ENCODE measurements at places on chromosomes 1 and 21.

GRCh38 chr1:172662464-172663109 is 3.7 kb downstream of the FASLG start:
- no peak for DNase-seq

- no peak for DNase-seq
These were observed 1397.2 kb downstream of the MRPL39 start for GRCh38 chr21:24210130-24210529.

DNA sequence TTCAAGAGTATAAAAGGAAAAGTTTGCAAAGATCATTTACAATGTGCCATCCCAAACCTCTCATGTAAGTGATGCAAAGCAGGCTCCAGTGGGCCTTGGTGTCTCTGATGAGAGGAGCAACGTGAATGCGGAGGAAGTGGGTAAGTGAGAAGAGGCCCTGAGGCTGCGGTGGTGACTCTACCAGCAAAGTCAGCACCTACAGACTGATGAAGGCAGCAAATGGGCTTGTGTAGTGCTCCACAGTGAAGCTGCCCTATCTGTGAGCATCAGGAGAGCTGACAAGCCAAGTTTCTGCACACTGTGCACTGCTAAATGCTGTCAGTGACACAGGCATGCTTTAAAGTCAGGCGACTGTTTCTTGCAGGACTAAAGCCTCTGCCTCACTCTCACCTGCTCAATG is 15.6 kb upstream of the RAP1A start:
- DNase-seq = no peak

GRCh38 chr1:183773482-183774274 is 31.2 kb upstream of the RGL1 start:
- DNase-seq = no peak

- no peak for DNase-seq
These were observed 9.0 kb downstream of the MGST3 start for GRCh38 chr1:165639821-165640623.

- DNase-seq = no peak
These were observed 25.6 kb downstream of the GON4L start for GRCh38 chr1:155831279-155831976.

DNA sequence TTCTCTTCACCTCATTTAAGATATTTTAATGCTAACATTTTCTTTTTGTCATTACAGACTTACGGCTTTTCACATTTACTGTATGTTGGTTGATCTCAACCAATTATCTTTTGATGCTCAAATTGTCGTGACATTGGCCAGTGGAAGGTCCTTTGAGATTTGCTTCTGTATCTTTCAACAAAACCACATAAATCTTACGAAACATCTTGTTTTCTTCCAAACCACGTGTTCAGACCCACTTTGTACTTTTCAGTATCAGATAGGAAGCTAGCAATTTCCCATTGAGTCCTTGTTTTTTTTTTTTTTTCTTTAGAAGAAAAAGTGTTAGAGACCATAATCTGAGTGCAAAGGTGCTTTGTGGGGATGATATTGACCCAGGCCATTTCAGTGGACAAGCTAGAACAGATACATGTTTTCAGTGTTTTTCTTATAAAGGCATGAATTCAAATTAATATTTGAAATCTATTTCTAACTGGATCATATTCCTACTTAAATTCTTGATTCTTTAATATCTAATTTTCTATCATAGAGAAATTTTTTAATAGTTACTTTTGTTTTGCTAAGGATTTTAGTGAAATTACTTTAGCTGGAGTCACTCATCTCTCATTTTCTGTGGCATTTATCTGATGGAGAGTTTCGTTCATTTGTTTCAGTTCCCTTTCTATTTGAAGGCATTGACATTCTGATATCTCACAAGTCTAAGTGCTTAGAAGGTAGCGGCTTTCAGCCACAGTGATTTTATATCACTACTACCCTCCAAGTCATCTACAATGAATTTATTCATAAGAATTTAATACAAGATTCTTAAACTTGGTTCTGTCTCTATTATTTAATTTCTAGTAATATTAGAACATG is 26.7 kb downstream of the ATG4C start:
- no peak for DNase-seq

DNA sequence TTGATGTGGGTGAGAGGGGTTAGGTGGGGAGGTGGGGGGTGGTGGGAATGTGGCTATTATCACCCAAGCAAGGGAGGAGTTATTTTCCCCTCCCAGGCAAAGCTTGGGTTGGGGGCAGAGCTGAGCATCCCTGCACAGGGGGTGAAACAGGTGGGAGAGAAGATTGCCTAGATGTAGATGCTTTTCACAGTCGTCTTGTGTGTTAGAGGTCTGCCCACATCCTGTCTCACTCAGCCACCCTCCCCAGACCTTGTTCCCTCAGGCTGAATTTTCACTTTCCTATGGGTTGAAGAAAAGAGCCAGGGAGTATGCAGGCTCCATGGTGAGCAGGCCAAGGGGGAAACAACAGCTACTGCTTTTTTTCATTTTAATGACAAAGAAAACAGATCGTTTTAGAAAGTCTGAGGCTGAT is 223.5 kb downstream of the KIF26B start:
- DNase-seq = no peak

DNA sequence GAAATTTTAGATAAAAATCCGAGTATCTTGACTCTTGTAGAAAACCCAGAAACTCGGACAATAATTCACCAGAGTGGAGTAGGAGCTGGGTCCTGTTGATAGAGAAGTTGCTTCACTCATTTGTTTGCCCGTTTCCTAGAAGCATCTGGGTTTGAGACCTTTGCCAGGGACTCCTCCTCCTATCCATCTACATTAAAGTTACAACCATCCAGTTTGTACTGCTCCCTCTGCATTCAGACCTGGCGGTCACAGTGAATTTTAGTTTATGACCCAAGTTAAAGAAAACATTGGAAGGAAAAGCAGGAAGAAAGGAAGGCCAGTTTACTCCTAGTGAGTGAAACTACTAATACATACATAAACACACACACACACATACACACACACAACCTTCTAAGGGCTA is 64.6 kb downstream of the CLDN17 start:
- DNase-seq = no peak

DNA sequence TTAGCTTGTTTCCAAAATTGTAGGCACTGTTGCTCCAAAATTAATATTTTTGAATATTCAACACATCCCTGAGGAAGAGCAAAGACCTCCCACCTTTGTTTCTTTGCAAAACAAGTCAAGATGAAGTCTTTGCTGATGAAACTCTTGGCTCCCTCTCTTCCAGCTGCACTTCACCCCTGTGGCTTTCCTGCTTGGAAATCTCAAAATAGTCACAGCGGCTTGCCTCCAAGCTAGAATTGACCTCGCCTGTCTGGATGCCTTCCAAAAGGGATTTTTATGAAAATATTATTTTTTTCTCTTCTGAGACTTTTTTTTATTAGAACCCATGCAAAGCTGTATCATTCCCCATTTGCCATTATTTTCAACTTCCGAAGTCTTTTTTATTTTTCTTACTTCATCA is 71.1 kb upstream of the MROH9 start:
- DNase-seq = no peak

- DNase-seq = no peak
These were observed 22.1 kb downstream of the AK2 start for GRCh38 chr1:33014464-33015163.

DNA sequence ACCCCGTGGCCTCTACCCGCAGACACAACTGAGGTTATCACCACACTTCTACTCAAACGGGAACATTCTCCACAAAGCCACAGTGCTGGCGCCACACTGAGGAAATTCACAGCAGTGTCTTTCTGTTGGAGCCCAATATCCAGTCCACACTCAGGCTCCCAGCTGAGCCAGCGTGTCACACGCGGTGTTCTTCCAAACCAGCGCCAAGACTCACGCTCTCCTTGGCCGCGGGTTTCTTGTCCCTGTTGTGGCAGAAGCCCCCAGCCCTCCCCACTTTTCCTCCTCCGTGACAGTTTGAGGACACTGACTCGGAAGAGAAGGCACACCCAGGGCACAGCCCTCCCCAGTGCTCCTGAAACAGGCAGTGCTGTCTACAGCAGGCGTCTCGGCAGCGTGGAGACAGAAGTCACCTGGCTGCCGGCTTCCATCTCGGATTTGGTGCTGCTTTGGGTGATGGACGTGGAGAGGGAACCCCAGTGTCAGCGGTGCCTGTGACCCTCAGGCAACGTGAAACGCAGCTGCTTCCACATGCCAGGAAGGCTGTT is 35.4 kb upstream of the AGPAT3 start:
- no peak for DNase-seq

- no peak for DNase-seq
These were observed 48.7 kb downstream of the SPSB1 start for GRCh38 chr1:9341301-9341845.

DNA sequence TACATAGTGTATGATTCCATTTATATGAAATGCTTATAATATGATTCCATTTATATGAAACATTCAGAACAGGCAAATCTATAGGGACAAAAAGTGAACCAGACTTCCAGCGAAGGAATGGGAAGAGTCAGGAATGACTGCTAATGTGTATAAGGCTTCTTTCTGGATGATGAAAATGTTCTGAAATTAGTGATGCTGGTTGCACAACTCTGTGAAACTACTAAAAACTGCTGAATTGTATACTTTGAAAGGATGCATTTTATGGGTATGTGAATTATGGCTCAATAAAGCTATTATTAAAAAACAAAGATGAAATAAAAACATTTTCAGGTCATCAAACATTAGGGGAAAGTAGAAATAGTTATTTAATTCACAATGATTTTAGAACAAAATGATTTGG is 14.1 kb upstream of the IL24 start:
- no peak for DNase-seq

DNA sequence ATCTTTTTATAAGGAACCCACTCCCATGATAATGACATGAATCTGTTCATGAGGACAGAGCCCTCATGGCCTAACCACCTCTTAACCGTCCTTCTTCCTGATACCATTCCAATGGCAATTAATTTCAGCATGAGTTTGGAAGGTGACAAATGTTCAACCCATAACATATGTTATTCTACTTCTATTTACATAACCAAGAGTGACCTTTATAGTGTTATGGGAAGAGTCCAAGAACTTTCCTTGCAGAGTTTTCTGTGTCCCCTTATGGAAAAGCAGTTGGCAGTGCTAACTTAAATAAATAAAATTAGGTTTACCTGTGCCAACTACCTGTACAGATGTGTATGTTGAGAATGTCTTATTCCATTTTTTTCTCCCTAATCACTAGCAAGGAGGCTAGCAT is 11.1 kb downstream of the MAP10 start:
- DNase-seq = no peak

DNA sequence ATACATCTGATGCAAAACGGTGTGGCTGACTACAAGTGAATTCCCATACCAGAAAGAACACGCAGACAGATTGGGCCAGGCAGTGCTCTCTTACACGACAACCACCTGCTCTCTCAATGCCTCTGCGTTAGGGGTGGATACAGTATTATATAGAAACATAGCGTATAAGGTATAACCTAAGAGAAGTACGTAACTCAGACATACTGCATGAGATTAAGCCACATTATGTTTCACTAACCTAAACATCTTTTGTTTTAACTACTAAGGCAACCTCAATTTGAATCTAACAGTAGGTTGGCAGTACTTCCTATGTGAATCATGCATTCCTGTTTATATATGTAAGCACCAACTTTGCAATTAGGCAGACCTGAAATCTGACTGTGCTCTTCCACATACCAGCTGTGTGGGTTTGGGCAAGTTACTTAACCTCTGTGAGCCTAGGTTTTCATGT is 58.1 kb upstream of the COA6 start:
- DNase-seq = no peak

GRCh38 chr1:218925777-218926176 is 247.9 kb upstream of the LYPLAL1 start:
- no peak for DNase-seq

GRCh38 chr1:4344065-4344732 is 310.2 kb upstream of the AJAP1 start:
- no peak for DNase-seq

DNA sequence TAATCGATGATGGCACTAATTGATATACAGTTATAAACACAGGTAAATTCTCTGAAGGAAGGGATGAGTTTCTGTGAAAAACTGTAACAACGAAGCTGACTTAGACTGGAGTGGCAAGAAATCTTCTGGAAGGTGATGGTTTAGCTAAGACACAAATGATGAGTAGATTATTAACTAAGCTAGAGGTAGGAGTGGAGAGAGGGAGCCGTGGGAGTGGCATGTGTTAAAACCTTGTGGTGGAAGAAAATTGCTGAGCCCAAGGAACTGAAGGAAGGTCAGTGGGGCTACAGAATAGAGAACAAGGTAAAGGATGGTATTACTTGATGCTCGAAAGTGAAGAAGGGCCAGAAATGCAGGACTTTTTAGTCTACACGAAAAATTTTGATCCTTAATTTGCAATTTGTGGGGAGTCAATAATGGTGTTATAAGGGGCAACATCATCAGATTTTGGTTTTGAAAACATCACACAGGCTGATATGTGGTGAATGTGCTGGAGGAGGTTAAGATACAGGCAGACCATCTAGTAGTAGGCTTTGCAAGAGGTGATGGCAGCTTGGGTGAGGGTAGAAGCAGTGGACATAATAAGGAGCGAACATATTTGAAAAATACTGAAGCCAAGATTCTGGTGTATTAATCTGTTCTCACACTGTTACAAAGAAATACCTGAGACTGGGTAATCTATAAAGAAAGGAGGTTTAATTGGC is 93.8 kb downstream of the S1PR1 start:
- no peak for DNase-seq

DNA sequence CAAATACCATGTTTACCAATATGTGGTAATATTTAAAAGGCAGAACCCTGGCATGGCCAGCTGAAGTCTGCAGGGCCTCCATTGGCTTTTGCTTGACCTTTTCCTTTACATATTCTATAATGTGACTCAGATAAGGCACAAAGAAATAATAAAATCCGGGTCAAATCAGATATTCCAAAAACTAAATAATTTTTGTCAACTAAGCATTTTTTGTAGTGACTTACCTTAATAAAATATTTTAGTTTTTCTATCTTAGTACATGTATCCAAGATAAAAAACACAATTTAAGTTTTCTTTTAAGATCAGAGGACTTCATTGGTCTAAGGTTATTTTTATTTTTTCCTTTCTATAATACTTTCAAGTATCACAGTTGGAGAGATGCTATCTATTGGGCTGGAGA is 179.4 kb upstream of the ADAMTS5 start:
- no peak for DNase-seq

- no peak for DNase-seq
These were observed 9.2 kb downstream of the SLC35D1 start for GRCh38 chr1:67044631-67045270.
